ENCODE measurements at places on chromosomes 2 and 18.
A peak's percentile ranks its signal among the peaks of the same experiment; 100 is the strongest.

GRCh38 chr2:85433511-85434089, 15.1 kb downstream of the SH2D6 start:
- DNase-seq = peak; percentile 97

DNA sequence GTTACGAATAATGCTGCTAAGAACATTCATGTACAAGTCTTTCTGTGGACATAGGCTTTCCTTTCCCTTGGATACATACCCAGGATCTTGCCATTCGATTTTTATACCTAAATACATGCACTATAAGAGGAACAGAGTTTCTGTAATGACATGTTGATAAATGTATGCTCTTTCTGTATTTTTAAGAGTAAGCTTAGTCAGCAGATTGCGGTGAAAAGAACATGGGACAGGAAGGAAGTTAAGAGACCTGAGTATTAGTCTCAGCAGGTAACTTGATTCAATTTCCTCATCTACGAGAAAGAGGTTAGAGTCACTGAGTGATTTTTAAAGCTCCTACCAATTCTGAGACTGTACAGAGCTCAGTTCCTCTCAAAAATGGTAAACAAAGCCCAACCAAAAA, 2.6 kb upstream of the TLK1 start:
- no peak for DNase-seq

DNA sequence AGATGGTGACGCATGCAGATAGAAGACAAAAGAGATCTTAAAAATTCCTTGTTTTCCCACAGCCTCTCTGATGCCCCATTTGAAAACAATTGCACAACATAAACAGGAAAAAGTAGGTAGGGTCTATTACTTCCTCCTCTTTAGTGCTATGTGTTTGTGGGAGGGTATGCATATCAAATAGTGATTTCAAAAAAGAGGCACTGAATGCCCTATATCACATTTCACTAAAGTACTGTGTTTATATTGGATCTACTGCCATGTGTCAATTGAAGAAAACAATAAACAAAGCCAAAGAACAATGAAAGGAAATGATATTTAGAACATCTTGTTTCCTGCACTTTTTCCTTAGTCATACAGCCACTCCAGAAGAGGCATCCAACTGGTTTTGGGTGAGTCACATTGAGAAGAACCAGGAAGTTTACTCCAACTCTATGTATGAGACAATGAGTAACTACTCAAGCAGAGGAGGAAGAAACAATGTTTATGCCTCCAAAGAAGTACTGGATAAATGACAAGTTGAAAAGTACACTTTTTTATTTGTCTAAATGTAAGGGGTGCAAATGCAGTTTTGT, 583.6 kb downstream of the FBXO15 start:
- DNase-seq = peak; percentile 72

- DNase-seq = no peak
Measured at GRCh38 chr2:134335601-134336000, 81.7 kb downstream of the MGAT5 start.

DNA sequence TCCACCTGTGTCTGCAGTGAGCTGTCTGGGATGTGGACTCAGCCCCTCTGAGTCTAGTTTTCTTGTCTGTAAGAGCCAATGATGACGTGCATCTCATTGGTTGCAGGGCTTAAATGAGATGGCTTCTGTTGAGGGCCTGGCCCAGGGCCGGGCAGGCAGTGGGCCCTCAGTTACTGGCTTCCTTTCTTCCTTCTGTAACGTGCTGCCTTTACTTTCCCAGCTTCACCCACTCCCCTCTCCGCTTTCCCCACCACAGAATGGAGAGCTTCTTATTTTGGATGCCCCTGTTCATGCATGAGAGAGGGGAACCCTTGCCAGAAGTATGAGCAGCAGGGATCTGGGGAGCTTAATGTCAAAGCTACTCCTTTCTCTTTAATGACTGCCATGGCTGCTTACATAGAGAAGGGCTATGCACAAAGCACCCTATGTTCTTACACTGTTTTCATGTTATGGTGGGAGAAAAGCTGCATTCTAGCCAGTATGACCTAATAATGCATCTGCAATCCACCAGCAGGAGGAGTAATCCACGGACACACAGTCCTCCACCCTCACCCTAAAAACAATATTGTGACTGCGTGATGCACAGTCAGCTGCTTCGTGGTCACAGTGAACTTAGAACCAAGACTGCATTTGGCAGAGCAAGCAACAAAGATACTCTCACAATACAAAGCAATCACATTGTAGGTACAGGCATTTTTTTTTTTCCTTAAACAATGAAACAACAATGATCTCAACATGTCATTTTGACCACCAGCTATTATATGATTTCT, 37.2 kb downstream of the CREG2 start:
- peak; percentile 55 for DNase-seq

- no peak for DNase-seq
Measured at GRCh38 chr18:6649421-6650126, 79.9 kb upstream of the ARHGAP28 start.

DNA sequence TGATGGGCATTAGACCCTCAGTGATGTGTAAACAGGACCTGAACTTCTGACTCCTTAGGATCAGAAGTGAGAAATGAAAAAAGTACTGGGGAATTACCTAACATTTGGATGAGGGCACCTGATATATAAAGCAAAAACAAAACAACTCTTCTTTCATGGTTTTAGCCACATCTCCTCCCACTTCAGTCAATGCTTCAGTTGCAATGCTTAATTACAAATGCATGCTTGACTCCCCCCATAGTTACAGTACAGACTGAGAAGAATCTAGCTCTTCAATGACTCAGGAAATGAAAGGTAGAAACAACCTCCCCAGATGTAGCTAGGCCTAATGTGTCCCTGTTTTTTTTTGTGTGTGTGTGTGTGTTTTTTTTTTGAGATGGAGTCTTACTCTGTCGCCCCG, 276.8 kb upstream of the POU3F3 start:
- no peak for DNase-seq

DNA sequence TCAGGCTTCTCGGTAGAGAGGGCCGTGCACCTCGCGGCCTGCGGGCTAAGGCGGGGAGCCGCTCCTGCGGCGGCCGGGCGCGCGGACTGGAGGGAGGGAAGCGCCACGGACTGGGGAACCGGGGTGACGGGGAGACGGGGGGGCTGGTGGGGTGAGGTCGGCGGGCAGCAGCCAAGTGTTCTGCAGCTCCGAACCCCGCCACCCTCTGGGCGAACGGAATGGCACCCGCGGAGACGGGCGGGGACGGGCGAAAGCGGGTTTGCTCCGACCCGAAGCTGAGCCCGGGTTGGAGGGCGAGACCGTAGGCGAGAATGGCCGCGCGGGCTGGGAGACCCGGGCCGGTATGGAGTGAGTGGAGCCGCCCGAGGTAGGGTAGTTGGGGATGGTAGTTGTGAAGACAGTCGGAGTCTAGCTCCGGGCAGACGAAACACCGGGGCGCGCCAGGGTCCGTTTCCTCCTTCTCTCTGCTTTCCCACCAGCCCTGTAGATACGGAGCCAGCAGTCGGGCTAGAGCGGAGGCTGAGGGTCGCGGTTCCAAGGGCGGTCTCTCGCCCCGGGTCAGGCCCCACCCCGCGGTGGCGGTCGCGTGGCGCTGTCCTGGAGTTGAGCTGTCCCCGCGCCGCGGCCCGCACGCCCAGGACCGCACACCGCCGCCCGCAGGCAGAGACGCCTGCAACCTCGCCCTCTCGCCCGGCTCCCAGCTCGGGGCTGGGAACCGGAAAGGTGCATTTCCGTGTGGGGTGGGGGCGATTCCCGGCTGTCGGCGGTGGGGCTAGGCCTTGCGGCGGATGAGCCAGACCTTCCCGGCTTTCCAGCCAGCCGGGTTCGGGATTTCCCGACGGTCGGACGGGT, 160.3 kb upstream of the SIX2 start:
- DNase-seq = peak; percentile 30

DNA sequence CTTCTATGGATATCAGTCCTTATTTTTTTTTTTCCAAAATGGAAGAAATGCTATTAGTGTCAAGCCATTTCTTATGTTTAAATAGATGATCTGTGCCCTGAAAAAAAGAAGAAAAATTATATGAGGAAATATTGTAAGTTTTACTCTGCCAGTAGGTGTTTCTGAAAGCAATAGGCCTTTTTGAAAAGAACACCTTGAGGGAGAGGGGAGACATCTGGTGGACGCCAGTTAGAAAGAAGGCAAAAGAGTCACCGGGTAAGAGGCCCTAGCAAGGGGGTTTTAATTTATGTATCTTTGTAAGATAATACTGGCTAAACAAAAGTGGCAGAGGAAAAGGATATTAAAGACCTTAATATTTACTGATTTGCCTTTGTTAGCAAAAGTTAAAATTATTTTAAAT, 56.1 kb downstream of the DYNAP start:
- peak; percentile 35 for DNase-seq

DNA sequence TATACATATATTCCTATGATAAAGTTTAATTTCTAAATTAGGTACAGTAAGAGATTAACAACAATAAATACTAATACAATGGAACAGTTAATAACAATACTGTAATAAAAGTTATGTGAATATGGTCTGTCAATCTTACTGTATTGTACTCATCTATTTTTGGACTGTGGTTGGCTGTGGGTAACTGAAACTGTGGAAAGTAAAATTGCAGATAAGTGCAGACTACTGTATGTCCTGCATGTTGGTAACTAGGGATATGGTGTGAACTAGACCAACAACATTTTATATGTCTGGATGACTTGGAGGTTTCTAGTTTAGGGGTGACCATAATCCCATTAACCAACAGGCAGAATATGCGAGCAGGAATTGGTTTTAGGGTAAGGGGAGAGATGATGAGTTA, 23.3 kb downstream of the PHLPP1 start:
- DNase-seq = no peak

GRCh38 chr2:35708411-35708923, 647.1 kb upstream of the CRIM1 start:
- DNase-seq = no peak

GRCh38 chr2:37456479-37456878, 112.0 kb downstream of the QPCT start:
- no peak for DNase-seq

DNA sequence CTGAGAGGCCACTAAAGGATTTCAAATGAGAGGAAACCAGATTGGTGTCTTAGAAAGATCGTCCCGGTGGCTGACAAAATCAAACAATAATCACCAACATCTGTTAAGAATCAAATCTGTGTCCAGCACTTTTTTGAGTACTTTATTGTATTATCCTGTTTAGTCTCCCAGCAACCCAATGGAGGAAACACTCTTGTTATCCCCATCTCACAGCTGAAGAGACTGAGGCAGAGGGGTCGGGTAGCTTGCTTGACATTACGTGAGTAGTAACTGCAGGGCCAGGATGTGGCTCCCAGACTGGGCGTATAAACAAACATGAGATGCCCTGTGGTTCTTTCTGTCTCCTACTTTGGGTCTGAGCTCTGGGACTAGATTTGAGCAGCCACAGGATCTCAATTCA, 76.0 kb downstream of the KLHL29 start:
- no peak for DNase-seq

DNA sequence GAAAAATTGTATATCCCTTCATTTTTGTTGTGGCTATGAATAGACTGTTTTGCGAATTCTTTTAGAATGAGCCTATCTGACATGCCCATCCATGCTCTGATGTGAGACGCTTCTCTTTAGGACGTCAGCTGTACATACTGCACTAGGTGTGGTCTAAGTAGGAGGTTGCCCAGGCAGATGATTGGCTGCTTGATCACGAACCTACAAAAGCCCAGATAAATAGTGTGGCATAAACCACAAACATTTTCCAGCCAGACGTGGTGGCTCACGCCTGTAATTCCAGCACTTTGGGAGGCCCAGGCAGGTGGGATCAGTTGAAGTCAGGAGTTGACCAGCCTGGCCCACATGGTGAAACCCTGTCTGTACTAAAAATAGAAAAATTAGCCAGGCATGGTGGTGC, 251.8 kb downstream of the AGAP1 start:
- no peak for DNase-seq

DNA sequence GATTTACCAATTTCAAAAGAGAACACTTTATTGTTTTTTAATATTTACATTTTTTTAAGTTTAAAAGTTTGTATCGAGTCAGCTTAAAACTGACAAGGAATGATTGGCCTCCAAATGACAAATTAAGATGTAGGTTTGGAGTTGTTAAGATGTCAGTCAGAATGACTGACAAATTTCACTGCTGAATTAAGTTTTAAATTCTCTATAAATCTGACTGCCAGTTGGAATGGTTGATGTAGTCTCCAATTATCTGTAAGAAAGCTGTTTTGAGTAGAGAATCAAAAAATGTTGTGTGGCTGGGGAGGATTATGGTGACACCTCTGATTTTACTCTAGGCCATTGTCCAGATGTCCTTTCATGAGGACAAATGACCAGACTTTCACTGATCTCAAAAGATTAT, 165.3 kb upstream of the CDH20 start:
- DNase-seq = no peak

DNA sequence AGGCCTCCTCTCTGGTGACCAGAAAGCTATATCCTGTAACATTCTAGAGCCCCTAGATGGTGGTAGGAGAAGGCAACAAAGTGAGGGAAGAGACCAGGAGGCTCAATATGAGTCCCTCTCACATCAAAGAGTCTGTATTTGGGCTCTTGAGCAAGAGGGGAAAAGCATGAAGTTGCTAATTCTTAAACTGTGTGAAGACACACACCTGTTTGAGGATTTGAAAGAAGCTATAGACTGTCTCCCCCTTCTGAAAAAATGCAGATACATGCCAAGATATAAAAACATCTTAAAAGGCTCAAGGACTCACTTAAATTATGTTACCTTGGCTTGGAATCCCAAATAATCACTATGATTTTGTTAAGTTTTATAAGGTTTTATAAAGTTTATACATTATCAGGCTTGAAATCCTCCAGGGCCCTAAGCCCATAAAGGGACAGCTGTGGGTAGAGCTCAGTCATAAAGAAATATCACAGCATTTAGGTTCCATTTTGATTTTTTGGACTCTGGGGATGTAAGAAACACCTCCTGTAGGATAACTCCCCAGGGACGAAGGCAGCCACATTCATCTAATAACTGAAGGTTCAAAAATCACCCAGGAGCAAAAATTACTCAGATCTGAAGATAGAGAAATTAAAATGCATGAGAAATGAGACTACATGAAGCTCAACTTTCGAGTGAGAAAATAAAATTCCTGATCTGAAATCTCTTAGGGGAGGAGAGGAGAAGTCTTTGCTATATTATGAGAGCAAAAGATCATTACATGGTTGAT, 136.1 kb upstream of the LGALSL start:
- DNase-seq = no peak

DNA sequence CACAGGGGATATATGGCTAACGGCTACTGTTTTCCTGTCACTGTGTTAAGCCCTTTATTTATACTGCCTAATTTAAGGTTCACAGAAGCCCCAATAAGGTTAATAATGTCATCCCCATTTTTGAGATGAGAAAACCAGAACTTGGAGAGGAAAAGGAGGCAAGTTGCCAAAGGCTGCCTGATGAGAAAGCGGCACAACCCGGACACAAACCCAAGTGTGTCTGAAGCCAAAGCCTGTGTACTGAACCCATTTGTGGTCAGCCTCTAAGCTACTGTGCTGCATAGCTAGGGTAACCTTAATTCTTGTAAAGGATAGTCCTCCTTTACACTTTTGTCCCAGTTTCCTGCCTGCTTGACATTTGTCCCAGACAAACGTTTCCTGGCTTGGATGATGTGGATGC, 954.7 kb upstream of the FANCL start:
- peak; percentile 8 for DNase-seq

DNA sequence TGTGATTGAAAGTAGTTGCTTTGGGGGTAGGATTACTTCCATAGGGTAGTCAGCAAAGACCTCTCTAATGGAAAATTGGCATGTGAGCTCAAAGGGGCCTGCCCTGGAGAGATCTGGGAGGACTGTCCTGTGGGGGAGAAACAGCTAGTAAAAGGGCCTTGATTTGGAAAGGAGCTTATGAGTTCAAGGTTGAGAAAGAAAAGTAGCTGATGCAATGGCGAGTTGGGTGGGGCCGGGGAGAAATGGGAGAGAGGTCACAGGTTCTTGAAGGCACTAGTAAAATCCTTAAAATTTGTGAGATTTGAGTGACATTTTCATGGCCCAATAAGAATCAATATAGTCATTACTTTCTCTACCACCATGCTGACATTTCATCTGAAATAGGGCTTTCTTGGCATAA, 82.0 kb upstream of the CCDC195 start:
- no peak for DNase-seq
